HAP-1 (cell line): ENCODE measurements at places on chromosomes 7 and 10.

- no peak for DNase-seq
These were observed 273.0 kb downstream of the GRM8 start for GRCh38 chr7:126979722-126980121.

GRCh38 chr7:117015258-117016184 is 62.2 kb downstream of the ST7 start:
- DNase-seq: no peak

- DNase-seq: no peak
These were observed 113.6 kb upstream of the SEM1 start for GRCh38 chr7:96823274-96823673.

- DNase-seq: no peak
These were observed 903 bp downstream of the ZNF655 start for GRCh38 chr7:99559175-99559915.
